GM13977 (cell line): ENCODE measurements at places on chromosomes 4 and X.

GRCh38 chrX:114591121-114591520 lies 7.2 kb downstream of the HTR2C start:
- DNase-seq = no peak

DNA sequence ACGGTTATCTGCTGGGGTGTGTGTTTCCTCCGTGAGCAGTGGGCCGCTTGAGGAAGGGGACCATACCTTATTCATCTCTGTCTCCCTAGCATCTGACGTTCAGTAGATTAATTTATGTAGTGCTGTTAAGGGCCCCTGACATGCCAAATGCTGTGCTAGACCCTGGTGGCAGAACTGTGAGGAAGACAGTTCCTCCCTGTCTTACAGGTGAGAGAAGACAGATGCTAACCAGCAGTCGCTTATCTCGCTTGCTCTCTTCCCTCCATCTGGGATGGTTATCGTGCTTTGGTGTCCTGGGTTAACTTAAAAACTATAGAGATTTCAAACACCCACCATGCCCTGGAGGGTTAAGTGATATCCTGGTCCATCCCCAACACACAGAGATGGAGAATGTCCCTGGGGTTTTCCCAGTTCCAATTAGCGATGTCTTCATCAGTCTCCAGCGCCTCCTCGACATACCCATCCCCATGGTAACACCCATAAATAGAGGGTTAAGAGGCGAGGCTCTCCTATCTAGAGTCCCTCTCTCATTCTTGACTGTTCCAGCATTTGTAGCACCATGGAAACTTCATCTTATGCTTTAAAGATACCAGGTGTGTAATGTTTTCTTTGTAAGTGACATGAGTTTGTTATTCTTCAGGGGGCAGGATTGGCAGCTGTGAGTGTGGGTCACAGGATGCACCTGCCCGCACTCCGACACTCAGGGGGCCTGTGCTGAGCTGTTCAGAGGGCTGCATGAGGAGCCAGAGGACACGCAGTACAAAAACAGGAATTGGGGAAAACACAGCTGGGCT lies 135.2 kb downstream of the STK32B start:
- DNase-seq = no peak

DNA sequence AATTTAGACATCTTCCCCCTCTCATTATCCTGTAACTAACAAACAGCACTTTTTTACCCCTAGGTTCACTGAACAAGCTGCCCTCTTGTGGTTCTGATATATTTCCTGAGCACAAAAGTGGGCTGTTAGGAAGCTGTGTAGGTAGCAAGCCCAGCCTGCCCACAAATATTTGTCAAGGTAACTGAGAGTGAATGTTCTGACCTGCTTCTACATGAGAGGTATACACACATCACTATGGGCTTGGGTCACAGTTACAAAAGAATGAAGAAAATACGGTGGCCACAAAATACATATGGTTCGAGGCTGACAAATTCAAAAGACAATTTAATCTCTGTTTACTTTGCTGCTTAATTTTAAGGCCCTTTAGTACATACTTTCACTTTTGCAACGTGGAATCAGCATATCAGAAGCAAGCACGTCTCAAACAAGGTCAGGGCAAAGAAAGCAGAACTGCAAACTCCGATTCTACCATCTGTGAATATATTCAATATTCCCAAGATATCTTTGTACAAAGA lies 78.7 kb downstream of the RBM47 start:
- DNase-seq = peak; percentile 52

GRCh38 chr4:151415978-151416377 lies 7.0 kb downstream of the FHIP1A start:
- no peak for DNase-seq

GRCh38 chrX:66150163-66150562 lies 13.9 kb upstream of the HEPH start:
- DNase-seq = no peak

DNA sequence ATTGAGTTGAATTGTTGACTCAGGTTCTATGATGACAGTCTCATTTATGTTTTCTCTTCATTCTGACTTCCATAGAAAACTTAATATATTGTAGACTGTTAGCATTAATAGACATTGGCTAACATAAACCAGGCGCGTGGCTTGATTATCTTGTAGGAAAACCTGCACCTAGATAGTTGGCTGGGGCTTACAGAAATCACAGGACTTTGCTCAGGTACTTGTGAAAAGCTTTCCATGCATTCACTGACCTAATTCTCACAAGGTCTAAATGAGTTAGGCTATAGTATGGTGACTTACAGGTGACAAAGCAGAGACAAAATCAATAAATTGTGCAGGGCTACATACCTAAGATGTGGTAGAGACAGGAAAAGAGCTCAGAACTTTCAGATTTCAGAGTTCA lies 212.8 kb downstream of the GPAT3 start:
- DNase-seq = no peak

DNA sequence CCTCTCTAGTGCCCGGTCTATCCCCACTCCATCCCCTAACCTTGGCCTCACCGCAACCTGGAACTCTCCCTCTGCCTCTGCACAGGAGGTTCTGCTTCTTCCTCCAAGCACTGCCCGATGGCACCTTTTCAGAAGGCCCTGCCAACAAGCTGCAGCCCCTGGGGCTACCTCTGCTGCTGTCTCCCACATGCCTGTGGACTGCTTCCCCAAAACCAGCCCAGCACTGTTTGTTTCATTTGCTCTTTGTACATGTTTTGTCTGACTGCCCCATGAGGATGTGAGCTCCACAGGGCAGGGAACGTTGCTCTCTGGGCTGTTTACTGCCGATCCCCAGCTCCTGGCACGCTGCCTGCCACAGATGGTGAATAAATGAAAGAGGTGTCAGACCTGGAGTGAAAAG lies 85.4 kb downstream of the INTS6L start:
- DNase-seq = no peak

- no peak for DNase-seq
Measured at GRCh38 chr4:100428051-100428450, 89.8 kb downstream of the EMCN start.

DNA sequence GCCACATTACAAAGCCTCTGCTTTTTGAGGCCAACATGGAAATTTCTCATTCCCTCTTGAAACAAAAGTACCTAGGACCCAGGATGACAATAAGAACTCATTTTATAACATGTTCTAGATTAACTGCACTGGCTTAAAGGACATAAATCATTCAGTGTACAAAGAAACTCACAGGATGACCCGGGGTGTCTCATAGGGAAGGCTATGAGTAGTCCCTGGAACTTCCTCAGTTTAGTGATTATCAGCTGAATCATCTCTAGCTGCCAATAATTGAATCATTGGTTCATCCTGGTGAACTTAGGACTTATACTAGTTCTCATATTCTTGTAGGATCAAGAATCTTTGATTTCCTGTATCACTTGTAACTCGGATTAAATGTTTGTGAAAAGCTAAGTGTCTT lies 95.8 kb upstream of the WDR1 start:
- DNase-seq = no peak

DNA sequence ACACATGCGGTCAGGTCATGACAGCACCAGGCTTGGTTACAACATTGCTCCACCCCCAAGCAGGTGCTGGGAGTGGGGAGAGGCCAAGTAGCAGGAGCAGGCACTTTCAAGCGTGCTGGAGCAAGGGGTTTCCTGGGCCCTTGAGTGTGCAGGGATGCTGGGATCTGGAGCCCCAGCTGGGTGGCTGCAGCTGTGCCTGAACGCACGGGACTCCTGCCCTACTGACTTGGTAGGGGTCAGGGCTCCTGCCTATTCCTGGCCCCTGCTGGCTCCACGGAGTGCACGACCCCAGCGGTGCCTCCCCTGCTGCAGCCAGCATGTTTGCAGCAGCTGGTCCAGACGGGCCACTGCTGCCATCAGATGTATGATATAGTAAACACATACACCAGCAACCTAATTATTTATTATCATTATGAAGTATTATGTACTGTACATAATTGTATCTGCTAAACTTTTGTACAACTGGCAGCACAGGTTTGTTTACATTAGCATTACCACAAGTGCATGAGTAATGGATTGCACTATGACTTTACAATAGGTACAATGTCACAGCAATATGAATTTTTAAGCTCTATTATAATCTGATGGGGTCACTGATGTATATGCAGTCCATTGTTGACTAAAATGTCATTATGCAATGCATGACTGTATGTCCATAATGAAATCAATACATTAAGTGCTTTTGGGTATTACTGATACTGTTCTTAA lies 620.6 kb downstream of the RAPGEF2 start:
- DNase-seq = no peak
